ENCODE measurements at places on chromosomes 2 and 18.

DNA sequence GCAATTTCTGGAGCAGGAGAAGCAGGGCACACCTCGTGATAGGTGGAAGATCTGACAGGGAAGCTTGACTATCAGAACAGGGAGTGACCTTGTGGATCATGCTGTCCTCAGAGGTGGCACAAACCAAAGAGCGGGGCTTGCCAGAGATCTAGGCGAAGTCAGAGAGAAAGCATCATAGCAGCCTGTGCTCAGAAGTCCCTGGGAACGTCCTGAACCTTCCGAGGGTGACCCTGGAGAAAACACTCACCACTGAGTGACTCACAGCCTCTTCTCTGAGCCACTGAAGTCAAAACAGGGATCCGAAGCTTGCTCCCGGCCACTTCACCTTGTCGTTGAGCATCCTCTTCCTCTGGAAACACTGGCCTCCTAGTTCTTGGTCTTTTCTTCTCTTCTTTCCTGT lies 56.7 kb downstream of the IL1R2 start:
- DNase-seq: no peak

- DNase-seq: no peak
Measured at GRCh38 chr2:45960057-45960863, 308.8 kb downstream of the PRKCE start.

DNA sequence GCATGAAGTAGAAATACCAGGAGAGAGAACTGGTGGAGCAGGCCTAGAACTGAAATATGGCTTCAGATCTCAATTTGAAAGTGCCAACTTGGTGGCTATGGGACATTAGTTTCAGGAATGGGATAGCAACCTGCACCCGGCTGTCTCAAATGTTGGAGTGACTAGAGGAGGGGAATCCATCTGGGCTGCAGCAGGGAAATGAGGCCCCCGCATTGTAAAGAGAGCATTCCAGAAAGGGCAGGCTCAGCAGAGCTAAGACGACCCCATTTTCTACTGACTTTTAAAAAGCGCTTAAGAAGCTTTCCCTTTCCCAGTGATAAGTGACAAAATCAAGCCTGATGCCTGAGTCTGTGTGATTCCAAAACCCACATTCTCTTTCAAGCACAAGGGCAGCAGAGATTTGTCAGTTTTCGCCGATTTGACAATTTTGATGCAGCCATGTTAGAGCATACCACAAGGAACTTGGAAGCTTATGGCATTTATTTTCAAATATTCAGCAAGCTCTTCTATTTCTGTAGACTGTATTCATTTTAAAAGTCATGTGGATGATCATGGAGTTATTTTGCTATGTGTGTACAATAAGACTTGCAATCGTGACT lies 119.8 kb upstream of the ARHGAP28 start:
- no peak for DNase-seq

DNA sequence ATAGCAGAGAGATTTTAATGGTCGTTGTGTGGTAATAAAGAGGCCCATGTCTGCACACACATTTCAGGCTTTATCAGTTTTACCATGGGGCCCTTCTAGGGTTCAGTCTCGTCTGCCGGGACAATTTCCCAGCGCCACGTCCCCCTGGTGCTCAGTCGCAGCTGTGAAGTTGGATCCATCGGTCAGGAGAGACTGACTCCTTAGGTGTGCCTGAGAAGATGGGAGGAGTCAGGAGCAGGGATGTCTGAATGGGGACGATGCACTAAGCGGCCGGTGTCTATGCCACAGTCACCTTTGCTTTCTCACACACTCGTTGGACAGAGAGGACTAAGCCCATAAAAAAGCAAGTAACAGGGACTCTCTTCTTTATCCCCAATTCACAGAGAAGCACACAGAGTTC lies 71.4 kb downstream of the TWIST2 start:
- no peak for DNase-seq

DNA sequence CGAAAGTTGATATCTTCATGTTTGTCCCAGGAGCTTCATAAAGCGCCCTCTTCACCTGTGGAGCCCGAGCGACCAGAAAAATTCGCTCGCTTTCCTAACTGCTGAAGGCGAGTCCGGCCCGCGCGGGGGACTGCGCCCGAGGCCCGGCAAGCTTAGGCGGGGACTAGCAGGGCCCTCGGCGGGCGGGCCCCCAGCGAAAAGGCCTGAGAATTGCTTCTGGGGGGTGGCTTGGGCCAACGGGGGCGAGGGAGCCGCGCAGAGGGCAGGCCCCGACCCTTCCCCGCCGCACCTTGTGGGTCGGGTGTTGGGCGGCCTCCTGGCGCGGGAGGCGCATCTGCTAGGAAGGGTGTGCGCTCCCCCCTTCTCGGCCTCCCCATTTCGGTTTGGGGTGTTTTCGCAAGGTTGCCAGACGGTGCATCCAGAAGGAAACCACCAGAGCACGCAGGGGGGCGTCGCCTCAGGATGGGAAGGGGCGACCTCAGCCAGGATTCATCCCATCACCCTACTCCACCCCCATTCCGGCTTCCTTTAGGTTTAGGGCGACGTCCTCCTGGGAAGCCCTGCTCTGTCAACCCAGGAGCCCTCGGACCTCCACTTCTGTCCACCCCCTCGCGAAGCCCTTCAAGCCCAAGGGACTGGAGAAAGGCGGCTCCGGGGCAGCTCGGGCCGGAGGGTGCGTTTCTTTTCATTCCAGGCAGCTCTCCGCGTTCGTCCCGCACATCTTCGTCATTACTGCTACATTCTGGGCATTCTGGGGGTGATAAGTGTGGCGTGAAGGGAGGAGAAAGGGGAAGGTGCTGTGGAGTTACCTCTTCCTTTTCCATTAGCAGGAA lies 9.1 kb downstream of the SP9 start:
- no peak for DNase-seq

Measured in stimulated activated CD8-positive, alpha-beta memory T cell treated with anti-CD3 and anti-CD28 coated beads, Interleukin-4, amount 100 ng/mL, for 4 hours (primary cell).